Stimulated activated CD4-positive, alpha-beta T cell treated with anti-CD3 and anti-CD28 coated beads, Interleukin-1b, Interleukin-23, amount 100 ng/mL, for 1 hour (primary cell): ENCODE measurements at places on chromosomes 5 and 9.

GRCh38 chr5:179588166-179588565, 35.3 kb downstream of the HNRNPH1 start:
- no peak for DNase-seq

GRCh38 chr9:130219661-130220096, 45.9 kb upstream of the HMCN2 start:
- no peak for DNase-seq

- DNase-seq: no peak
Measured at GRCh38 chr5:53350991-53351770, 129.2 kb upstream of the FST start.

- no peak for DNase-seq
Measured at GRCh38 chr9:12716823-12717600, 23.8 kb downstream of the TYRP1 start.

GRCh38 chr9:33468215-33468730, 5.5 kb downstream of the NOL6 start:
- no peak for DNase-seq

DNA sequence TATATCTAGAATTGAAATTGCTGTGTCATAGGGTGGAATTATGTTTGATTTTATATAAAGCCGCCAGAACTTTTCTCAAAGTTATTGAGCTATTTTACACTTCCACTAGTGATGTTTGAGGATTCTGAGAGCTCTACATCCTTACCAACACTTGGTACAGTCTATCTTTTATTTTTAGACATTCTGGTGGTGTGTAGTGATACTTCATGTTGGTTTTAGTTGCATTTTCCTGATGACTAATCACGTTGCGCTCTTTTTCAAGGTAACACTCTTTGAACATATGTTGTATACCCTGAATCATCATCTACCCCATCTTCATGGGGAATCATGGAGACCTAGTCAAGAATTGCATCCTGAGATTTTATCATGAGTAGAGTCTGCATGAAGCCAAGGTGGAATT, 141.7 kb downstream of the NXNL2 start:
- no peak for DNase-seq

GRCh38 chr5:127665641-127666040, 16.8 kb downstream of the CTXN3 start:
- DNase-seq: no peak

DNA sequence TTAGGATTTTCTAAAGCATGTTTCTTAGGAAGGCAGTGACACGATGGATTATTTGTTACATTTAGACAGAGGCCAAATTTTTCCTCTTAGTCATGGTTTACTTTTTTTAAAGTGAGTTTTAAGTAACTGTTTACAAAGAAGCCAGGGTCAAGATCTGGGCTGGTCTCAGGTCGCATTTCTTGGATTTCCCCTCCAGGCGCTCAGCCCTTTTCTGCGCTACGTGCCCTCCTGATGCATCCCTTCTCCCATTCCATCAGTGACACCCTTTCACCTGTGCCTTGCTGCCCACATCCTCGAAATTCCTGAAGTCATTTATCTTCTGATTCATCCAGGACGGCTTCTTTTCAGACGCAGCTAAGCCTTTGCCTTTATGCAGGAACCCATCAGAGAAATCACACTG, 330.3 kb downstream of the IRX1 start:
- DNase-seq: no peak
